Memory B cell (primary cell): ENCODE measurements at places on chromosomes 13 and 19.
A peak's percentile ranks its signal among the peaks of the same experiment; 100 is the strongest.

GRCh38 chr13:70720386-70720785 is 612.1 kb upstream of the KLHL1 start:
- DNase-seq: no peak

DNA sequence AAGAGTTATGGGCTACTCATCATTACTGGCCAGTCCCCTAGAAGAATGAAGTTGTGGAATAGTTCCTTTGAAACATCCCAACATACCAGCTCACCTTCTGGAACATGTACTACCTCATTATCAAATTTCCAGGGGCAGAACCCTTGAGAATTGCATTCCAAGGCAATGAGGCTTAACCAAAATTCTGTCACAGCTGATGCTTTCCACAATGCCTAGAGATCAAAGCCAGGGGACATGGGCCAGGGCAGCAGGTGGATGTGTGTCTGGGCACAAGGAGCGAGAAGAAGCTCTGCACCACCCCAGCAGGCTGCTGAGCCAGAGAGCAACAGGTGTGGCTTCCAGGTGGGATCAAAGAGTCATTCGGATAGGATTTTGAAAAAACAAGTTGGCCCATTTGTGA is 362.1 kb downstream of the EFNB2 start:
- no peak for DNase-seq

DNA sequence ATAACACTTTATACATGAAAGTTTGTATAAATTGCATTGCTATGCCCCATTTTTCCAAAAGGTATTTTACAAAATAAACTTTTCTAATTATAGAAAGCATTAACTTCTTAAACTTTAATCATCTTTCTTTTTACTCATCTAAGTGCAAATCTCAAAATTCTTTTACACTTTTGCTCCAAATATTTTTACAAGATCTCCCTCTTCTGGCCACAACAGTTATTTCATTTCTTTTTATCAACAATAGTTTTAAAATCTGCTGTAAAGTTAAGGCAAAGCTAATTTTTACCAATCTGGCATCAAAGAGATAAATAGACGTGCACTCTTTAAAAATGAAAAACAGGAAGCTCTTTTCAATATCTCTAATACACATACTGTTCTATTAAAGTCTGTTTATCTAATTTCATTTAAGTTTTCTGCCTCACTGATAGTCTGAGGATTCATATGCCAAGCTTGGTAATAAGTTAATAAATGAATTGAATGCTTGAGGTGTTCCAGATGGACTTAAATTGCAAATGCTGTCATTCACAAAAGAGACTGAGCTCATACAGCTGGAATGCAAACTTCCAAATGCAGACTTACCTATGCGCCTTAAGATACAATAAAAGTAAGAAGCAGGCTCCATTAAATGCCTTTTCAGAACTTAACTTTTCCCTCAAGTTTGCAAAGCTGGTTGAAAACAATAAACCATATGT is 583.0 kb upstream of the ATXN8OS start:
- no peak for DNase-seq

DNA sequence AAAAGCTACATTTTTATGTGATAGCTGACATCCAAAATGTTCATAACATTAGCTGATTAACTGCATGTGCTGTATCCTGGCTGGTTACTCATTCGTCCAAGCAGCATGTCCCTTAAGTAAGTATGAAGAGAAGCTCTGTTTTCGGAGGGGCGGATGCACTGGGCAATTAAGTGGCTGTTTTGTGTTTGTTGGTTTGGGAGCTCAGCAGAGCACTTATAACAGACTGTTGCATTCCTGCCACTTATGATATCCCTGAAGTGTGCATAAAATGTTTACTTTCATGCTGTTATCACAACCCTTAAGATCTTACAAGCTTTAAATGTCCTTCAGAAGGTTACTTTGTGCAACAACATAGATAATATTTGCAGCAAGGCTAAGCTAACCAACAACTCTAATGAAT is 264.1 kb downstream of the NALCN start:
- DNase-seq: no peak

DNA sequence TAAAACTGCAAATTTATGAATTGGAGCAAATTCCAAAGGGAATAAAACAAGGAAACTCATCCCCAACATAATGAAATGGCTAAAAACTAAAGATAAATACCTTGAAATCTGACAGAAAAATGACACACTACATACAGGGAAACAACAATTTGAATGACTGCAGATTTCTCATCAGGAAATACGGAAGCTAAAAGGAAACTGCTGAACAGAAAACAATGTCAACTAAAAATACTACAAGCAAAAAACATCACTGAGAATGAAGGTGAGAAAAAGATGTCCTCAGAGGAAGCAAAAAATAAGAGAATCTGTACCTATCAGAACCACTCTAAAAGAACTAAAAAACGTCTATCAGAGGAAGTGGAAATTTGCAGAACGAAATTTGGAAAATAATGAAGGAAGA is 39.5 kb downstream of the ZSWIM9 start:
- no peak for DNase-seq

DNA sequence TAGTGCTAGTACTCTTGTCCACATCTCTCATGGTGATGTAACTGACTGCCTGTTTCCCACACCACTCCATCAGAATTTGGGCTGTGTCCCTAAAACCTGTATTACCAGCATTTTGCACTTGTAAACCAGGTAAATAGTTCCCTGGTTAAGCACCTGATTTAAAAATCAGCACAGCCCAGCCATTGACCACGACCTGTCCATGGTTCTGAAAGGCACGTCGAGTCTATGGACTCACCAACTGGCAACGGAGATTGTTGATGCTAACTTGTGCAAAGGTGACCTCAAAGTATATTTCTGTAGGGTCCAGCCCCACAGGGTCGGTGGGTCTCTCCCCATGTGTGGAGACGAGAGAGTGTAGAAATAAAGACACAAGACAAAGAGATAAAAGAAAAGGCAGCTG is 46.7 kb upstream of the ZNF835 start:
- DNase-seq: no peak

GRCh38 chr13:105762096-105762495 is 773.4 kb downstream of the EFNB2 start:
- no peak for DNase-seq

- no peak for DNase-seq
These were observed 26.3 kb downstream of the DPP9 start for GRCh38 chr19:4697304-4697703.

GRCh38 chr13:70814684-70815083 is 706.4 kb upstream of the KLHL1 start:
- no peak for DNase-seq

DNA sequence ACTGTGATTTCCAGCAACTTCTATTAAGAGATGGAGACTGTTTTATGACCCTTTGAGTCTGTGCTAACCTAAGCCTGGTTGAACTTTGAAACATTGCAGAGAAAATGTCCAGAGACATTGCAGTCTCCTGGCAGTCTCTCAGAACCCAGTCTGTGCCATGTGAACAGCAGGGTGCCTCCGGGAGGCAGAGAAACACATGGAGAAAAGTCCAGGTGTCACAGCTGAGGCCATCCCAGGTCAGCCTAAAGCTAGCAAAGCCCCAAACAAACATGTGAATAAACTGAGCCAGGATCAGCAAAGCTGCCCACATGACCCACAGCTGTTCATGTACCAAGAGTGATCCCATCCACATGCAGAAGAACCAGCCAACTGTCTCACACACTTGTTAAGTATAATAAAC is 7.8 kb downstream of the CYP4F11 start:
- no peak for DNase-seq

DNA sequence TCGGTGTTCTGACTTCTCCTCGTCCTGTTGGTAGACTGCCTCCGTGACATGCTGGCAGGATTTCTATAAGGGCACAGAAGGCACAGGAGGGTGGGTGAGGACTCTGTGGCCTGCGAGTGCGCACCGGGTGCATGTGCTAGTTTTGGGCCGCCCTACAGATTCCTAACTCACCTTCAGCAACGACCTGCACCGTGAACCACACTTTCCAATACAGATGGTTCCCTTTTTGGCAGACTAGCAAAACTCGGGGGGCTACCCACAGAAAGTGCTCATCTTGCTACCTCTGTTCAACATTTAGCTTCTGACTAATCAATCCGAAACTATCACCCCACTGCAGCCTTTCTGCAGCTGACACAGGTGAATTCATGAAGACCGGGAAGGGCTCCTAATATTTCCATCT is 14.1 kb upstream of the AMER2 start:
- DNase-seq: no peak

DNA sequence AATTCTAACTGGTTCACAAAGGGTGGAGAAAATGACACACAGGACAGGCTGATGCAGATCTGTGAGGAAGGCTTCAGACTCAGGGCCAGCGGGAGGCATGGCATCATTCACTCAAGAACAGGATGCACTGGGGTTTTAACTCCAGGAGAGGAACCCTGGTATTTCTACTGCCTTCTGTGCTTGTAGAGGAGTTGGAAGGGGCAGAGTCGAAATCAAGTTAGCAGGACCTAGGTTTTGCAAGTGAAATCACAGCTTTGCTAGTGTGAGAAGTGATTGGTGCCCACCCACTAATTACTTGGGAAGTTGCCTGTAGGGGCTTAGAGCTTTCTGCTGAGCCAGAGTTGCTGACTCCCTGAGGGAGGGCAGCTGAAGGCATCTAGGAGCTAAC is 92.7 kb downstream of the AKAP11 start:
- DNase-seq: no peak

- DNase-seq: no peak
These were observed 372 bp downstream of the DNAAF3 start for GRCh38 chr19:55165952-55166529.

GRCh38 chr13:35733827-35734226 is 257.3 kb upstream of the MAB21L1 start:
- no peak for DNase-seq

DNA sequence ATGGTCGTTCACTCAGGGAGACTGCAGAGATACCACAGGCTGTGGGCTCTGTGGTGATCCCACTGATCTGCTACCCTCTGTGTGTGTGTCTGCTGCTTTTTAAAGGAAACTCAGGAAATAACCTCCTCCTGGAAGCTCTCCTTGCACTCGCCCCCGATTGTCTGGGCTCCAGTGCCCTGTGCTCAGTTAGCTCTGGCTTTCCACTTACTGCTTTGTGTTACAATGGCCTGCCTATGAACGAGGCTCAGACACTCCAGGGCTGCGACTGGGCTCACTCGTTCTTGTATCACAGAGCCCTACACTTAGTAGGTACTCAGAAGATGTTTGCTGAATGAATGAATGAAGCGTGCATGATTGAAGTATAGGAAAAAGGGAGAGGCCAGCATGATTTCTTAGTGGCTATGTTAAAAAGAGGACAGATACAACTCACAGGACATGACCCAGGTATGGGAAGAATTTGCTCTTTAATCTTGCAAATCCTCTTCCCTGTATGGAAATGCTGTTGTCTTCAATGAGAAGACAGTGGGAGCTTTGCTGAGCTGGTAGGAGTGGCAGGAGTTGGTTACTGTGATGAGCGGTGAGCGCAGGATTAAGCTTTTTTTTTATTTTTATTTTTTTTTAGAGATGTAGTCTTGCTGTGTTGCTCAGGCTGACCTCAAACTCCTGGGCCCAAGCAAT is 26.4 kb downstream of the B3GLCT start:
- DNase-seq: no peak

DNA sequence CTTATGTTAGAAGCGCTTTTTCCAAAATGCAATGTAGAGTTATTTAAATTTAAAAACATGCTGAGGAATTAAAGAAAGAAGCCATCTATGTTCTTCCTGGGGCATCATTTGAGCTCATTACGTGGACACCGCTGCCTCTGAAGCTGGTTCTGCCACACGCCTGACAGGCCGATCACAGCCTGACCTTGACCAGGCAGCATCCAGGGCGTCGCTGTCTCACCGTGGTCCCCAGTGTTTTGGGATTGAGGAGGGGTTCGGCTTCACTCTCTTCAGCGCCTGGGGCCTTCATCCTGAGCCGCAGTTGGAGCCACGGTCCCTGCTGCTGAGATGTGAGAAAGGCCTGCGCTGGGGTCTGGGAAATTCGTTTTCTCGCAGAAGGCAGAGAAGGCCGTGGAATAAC is 64.0 kb downstream of the ATP11A start:
- no peak for DNase-seq

- DNase-seq: no peak
These were observed 22.1 kb downstream of the CUL4A start for GRCh38 chr13:113231306-113232207.

DNA sequence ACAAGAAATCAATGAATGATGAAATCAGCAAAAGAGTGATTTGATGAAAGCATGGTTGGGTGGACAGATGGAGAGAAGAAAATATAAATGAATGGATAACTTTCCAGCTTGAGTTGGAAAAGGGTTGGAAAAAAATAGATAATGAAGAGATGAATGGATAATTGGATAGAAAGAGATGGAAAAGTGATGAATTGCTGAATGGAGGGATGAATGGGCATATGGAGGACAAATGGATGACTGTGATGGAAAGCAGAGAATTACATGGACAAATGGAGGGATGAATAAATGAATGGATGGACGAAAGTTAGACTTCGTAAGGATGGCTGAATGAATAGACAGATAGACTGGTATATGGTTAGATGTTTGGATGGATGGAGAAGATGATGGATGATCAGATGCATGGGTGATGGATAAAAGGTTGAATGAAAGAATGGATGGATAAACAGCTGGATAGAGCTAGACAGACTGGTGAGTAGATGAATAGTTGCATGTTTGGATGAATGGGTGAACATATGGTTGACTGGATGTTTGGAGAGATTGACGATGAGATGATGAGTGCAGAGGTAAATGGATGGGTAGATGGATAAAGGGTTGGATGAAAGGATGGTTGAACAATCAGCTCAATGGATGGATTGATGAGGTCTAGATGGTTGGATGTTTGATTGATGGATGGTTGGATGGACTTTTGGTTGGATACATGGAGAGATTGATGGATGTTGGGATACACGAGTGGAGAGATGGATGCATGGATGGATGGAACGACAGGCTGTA is 11.8 kb downstream of the LGALS7B start:
- DNase-seq: no peak

DNA sequence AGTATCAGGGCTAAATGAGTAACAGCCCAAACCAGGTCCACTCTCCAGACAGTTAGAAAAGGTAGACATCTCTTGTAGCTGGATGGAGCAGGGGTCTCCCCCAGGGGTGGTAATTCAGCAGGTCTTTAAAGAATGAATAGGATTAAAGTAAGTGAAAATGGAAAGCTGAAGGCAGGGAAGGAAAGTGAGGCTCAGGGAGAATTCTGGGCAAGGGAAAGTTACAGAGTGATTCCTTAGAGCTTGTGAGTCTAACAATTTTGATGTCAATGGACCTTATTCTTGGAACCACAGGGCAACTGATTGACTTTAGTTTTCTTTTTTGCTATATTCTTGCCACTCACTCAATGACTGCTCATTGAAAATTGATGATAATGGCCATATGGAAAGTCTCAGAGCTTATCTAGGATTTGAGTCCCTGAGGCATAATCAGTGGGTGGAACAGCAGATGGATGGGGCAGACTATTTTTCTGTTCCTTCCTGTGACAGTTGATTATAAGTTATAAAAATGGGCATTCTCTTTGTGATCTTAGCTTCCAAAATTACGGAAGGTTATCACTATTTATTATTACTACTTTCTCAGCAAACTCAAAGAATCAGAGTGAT is 76.9 kb downstream of the LRCH1 start:
- no peak for DNase-seq

DNA sequence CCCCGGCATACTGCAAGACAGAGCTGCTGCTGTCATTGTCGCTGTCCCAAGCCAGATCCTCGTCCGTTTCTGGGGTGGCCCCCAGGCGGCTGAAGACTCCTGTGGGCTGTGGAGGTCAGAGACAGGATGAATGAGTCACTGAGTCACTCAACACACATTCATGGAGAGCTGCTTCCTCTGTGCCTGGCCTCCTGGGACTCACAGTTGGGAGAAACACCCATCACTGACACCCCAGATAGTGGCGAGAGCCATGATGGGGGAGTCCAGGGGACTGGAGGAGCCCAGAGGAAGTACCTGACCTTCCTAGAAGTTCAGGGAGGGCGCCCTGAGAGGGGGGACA is 26.0 kb downstream of the C19orf47 start:
- DNase-seq: no peak

- peak; percentile 95 for DNase-seq
These were observed 744 bp upstream of the POU2F2 start for GRCh38 chr19:42132851-42133528.
